ENCODE measurements at places on chromosomes 2 and 18.

DNA sequence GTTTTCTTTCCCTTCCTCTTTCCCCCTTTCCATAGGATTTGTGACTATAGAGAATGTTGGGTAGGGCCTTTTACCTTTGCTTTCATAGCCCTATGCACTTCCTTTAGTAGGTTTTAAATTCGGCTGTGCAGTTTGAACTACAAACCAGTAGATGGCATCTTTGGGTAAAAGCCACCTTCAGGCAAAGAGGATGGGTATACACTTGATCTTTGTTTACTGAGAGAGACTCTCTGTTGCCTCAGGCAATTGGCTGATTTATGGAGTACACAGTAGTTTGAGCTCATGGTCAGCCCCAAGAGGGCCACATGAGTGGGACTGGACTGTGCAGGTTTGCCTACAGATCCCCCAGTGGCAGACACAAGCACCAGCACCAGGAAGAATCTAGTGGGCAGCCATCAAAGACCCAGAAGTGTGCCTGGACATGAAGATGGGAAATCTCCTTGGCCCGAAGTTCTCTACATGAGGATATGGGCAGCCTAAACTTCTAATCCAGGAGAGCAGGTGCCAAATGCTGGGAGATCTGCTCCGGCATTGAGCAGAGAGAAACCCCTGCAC, 1304.3 kb upstream of the DDX18 start:
- no peak for DNase-seq

GRCh38 chr18:62612776-62613175, 90.0 kb downstream of the ZCCHC2 start:
- DNase-seq, result no peak

DNA sequence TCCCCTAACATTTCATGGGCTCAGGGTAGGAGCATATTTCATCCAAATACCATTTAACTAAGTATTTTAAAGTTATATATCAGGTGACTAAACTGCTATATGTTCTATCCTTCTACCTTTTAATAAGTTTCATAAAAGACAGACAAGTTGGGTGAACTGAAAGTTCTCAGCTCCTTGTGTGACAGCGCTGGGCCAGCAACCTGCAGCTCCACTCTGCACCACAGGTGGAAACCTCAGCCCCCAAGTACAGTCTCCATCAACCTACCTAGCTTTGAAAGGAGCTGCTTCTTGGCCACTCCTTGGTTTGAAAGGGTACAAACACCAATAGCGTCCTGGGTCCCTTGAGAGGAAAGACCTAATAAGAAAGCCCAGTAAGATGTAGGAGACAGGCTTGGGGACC, 177.9 kb downstream of the PDE1A start:
- no peak for DNase-seq

DNA sequence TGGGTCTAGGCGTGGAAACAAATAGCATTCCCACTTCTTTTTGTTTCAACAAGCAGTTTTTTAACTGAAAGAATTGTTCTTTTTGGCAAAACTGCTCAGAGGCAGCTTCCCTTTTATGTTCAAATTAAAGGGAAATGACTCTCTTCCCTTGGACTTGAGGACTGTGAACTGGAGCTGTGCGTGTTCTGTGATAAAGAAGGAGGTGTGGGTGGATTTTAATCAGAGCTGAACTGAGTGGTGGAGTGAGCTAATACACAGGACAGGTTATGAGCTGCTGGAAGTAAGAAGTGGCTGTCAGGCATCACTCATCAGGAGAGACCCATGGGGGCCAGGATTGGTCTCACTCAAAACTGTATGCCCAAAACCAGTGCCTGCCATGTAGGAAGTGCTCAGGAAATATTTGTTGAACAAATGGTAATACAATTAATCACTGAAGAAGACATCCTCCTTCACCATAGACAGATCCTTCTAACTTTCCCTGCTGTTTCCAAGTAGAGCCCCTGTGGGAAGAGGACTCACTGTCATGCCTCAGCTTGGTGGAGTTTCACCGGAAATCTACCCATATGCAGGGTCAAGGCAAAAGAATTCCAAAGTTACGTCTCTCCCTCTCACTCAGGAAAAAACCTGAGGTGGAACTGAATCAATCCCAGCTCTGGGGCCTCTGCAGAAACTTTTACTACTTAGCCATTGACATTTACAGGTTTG, 55.9 kb downstream of the FEZ2 start:
- DNase-seq, result no peak

DNA sequence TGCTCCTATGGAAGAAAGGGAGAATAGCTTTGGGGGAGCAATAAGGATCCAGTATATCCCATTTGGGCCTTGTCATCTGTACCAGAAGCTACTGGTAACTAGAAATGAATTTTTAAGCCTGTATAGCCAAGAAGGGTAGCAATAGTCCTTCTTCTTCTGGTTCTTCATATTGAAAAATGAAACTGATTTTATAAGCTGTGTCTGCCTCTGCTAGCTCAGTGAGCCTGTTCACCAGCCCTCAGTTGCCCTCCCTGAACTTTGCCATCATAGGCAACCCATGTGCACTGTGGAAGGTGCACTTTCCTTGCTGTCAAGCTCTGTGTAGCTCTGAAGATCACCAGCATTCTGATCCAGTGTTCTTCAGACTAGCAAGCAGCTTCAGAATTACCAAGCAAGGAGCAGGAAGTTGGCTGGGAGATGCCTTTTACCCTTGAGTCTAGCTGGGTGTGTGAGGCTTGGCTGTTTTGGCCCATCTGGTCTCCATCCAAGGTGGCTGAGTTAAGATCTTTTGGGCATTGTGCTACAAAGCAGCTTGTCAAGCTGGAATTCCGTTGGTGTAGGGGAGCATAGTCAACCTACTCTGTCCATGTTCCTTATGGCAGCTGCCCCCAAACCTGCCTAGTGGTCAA, 55.8 kb upstream of the MGAT5 start:
- DNase-seq, result no peak

- no peak for DNase-seq
These were observed 157.4 kb downstream of the CTIF start for GRCh38 chr18:48696218-48696617.

All from right atrium auricular region (tissue), 2 donors.